Activated naive CD8-positive, alpha-beta T cell treated with anti-CD3 and anti-CD28 coated beads, Interleukin-2, amount 50 U/mL, for 24 hours (primary cell): ENCODE measurements at places on chromosomes 2 and 18.

DNA sequence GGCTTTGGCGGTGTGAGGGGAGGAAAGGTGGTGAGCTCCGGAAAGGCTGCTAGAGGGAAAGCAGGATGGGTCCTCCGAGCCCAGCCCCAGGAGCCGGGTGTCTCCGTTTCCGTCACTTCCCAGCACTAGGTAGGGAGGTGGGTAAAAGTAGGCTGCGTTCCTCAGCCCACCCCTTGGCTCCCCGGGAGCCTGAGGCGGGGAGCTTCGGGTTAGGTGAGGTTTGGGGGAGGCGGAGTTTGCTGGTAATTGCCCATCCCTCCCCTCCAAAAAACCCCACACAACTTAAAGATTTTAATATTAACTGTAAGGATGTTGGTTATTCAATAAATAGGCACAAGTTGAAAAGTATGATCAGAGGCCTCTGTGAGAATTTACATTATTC lies 552 bp upstream of the ATF2 start:
- no peak for DNase-seq

DNA sequence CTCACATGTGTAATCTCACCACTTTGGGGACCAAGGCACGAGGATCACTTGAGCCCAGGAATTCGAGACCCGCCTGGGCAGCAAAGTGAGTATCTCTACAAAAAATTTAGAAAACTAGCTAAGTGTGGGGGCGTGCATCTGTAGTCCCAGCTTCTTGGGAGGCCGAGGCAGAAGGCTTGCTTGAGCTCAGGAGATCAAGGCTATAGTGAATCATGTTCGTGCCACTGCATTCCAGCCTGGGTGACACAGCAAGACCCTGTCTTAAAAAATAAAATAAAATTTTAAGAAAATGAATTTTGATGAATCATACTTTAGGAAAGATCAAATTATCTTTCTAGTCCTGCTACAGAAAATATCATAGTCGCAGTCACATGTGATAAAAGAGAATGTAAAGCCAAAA lies 46.9 kb downstream of the CABYR start:
- DNase-seq: no peak

GRCh38 chr2:128988326-128988725 lies 669.7 kb upstream of the HS6ST1 start:
- DNase-seq: no peak

DNA sequence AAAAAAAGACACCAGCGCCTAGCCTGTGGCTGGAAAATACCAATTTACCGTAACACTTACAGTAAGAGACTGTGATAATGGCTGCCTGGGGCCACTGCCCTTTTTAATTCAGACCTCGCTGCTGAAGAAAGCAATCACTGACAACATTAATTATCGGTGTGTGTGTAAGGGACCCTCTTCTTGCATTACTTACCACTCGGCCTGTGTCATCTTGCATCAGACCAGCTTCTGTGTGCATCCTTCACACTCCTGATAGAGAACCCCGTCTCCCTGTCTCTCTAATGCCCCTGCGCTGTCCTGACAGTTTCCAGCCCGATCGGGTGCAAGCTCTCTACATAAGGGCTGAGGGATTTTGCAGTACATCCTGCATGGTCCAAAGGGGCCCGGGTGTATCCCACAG lies 124.4 kb downstream of the ZNF516 start:
- DNase-seq: no peak

GRCh38 chr2:183359867-183360266 lies 235.6 kb downstream of the NUP35 start:
- DNase-seq: no peak

GRCh38 chr2:64498438-64498837 lies 25.7 kb upstream of the AFTPH start:
- DNase-seq: no peak

GRCh38 chr18:57029761-57030160 lies 117.1 kb upstream of the BOD1L2 start:
- DNase-seq: no peak

GRCh38 chr2:180306346-180306745 lies 299.2 kb upstream of the CWC22 start:
- no peak for DNase-seq

- no peak for DNase-seq
These were observed 90.6 kb upstream of the ARL4C start for GRCh38 chr2:234587341-234588053.

GRCh38 chr2:160264308-160264707 lies 64.2 kb upstream of the ITGB6 start:
- no peak for DNase-seq

DNA sequence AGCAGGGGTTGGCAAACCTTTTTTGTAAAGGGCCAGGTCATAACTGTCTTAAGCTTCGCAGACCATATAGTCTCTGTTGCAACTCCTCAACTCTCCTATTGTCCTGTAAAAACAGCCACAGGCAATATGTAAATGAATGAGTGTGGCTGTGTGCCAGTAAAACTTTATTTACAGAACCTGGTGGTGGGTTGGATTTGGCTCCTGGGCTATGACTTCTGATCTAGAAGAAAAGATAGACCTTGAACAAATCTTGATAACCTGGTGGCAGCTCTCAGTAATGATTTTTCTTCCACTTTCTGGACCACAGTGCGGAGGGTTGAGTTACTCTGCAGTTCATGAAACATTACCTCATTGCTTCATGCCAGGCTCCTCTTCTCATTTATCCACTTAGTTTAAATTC lies 139.3 kb downstream of the MYCN start:
- no peak for DNase-seq

- DNase-seq: no peak
These were observed 109.6 kb upstream of the ODC1 start for GRCh38 chr2:10557506-10558265.
